HCEC 1CT (cell line): ENCODE measurements at places on chromosomes 2 and 18.

DNA sequence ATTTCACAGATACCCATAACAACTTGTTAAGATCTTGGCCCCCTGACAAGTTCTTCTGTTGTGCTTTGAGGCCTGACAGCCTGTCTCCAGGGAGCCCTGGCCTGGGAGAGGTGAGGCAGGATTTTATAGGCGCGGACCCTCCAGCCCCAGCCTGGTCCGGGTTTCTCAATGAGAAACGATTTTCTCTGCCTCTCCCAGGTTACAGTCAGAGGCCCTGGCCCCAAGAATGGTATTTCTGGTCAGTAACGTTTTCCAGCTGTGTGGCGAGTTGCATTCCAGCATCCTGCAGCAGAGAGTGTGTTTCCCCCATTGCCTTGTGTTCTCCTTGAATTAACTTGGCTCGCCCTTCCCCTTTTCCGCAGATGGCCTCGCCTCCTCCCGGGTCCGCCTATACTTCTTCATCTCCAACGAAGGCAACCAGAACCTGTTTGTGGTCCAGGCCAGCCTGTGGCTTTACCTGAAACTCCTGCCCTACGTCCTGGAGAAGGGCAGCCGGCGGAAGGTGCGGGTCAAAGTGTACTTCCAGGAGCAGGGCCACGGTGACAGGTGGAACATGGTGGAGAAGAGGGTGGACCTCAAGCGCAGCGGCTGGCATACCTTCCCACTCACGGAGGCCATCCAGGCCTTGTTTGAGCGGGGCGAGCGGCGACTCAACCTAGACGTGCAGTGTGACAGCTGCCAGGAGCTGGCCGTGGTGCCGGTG lies 3.0 kb downstream of the INHBB start:
- DNase-seq, result no peak

DNA sequence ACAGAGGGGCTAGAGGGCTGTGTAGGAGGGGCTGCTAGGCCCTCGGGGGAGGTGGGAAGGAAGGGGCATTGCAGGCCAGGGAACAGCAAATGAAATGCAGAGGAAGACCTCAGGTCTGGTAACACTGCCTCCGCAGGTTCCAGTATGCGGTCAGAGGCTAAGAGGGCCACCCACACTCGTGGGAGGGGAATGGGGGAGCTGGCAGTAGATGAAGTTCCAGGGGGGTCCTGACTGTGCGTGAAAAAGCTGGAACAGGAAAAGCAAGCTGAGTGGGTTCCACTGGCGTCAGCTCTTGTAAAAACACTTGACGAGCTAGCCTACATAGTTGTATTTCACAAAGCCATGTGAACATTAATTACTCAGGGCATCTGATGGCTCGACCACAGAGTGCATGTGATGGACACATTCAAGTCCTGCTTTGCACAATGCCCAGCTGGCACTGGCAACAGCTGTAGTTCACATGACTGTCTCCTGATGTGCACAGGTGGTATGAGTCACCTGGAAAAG lies 29.0 kb upstream of the PTPN4 start:
- DNase-seq, result no peak

GRCh38 chr2:223727562-223727961 lies 109.8 kb downstream of the AP1S3 start:
- peak; percentile 76 for DNase-seq

DNA sequence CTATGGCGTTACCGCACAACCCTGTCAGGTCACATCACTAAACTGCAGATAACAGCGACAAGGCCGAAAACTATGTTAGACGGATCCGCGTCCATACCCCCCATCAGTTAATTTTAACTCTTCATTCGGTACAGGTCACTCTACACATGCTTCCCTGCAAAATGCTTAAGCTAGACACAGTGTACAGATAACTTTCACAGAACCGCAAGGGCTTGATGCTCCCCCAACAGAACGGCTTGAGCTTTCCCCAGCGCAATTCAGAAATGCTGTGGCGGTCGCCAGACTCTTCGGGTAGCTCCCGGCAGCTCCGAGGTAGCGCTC lies 283 bp upstream of the RBBP8 start:
- no peak for DNase-seq

- DNase-seq, result no peak
Measured at GRCh38 chr2:13401312-13401711, 684.6 kb downstream of the TRIB2 start.

DNA sequence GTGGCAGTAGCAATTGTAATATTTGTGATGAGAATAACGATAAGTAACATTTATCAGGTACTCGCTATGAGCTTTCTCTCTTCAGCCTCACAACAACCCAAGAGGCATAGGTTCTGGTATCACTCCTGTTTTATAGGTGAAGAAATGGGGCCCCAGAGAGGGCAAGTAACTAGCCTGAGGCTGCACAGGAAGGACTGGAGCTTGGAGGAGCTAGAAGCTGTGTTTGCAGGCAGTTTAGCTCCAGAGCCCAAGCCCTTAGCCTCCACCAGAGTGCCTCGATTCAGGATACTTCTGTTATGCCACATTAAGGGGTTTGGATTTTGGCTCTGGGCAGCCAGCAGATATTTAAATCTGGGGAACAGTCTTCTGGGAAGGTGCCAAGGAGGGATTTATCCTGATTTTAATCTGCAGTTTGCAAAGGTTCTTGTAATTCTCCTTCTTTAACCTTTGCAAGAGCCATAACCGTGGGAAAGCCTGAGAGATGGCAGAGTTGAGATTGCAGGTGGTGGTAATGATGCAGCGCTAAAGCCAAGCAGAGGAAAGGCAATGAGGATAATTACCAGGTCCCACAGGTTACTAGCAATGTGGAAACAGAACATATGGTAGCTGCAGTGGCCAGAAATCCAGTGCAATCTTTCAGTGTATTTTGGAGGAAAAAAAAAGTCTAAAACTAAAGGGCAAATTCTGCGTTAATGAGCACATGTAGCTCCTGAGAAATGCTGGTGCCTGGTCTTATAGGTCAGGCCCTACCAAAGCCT lies 9.1 kb downstream of the MOCOS start:
- DNase-seq, result no peak

DNA sequence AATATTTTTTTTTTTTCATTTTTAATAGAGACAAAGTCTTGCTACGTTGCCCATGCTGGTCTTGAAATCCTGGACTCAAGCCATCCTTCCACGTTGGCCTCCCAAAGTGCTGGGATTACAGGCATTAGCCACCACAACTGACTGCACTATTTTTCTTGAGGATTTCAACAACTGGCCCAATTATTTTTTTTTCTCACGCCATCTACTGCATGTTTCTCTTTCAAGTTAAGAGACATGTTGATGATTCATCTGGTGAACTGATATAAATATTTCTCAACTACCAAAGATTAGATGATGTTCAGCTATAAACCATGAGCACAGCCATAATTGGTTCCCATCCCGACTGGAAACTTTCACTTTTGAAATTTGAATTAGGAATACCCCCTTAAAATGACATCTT lies 688.4 kb upstream of the SYT4 start:
- DNase-seq, result no peak

DNA sequence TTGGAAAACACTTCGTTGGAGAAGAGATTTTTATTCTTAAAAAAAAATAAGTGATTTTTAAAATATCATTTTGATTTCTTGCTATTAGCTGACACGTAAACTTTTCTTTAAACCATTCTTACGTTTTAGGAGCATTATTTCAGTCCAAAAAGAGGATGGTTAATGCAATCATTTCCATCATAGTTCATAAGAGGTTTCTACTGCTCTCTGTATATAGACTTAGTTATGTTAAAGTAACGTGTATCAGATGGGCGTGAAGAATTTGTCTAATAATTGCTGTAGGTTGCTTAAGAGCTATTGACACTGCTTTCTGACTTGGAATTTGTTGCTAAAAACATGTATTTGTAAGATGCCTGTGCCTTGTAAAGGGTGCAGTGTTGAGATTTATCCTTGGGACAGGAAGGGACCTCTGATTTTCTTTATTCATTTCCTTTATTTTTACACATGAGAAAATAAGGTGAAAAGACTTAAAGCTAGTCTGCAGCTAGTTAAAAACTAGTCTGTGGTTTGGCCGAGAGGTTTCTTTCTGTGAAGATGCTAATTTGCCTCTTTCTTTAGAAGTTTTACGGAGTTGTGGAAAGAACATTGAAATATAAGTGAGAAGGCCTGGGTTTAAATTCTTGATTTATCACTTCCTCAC lies 2.9 kb downstream of the ANKRD12 start:
- DNase-seq, result peak; percentile 6

DNA sequence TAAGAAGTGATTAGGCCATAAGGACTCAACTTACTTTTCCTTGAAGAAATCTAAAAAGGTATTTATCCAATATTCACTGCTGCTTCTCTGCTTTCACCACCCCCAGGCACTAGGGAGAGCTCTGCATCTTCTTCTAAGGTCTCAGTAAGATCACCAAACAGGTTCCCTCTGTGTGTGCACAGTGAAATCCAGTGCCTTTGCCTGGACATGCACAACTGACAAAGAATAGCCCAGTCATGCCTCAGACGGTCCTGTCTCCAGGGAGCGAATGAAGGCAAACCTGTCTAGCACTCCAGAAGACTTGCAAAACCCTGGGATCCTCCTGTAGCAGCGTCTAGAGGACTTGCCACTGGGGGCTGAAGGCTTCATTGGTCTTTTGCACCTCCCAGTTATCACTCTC lies 344.5 kb upstream of the LRATD1 start:
- DNase-seq, result no peak

- DNase-seq, result no peak
Measured at GRCh38 chr2:235283246-235283645, 210.6 kb upstream of the AGAP1 start.

DNA sequence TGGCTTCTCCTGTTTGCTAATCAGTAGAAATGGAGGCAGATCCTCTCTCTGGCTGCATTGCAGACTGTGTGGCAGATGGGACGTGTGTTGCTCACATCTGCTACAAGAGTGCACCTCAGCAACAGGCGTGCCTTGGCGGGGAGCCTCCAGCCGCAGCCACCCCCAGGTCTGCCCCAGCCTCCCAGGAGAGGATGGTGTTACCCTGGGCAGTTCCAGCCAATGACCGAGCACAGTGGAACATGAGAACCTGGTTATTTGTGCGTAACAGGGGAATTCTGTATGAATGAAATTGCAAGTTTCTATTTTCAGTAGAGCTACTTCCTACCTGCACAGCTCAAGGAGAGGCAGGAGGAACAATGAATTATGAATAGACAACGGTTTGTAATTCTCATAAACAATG lies 130.6 kb upstream of the CBLN2 start:
- no peak for DNase-seq

DNA sequence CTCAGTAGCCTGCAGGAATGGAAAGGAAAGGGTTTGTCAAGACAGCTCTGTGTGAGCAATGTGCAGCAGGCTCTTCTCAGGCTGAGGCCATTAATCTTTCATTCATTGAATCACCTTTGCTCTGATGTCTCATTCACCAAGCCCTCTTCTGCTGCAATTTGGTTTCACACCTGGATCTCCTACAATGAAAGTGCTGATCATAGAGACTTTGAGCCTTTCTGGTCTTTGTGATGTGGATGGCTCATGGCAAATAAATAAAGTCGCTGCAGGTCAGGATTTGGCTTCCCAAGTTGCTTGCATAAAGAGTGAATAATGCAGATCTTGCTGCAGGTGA lies 95.8 kb upstream of the SPRED2 start:
- no peak for DNase-seq

- no peak for DNase-seq
Measured at GRCh38 chr18:43846299-43846698, 569.0 kb upstream of the SYT4 start.

DNA sequence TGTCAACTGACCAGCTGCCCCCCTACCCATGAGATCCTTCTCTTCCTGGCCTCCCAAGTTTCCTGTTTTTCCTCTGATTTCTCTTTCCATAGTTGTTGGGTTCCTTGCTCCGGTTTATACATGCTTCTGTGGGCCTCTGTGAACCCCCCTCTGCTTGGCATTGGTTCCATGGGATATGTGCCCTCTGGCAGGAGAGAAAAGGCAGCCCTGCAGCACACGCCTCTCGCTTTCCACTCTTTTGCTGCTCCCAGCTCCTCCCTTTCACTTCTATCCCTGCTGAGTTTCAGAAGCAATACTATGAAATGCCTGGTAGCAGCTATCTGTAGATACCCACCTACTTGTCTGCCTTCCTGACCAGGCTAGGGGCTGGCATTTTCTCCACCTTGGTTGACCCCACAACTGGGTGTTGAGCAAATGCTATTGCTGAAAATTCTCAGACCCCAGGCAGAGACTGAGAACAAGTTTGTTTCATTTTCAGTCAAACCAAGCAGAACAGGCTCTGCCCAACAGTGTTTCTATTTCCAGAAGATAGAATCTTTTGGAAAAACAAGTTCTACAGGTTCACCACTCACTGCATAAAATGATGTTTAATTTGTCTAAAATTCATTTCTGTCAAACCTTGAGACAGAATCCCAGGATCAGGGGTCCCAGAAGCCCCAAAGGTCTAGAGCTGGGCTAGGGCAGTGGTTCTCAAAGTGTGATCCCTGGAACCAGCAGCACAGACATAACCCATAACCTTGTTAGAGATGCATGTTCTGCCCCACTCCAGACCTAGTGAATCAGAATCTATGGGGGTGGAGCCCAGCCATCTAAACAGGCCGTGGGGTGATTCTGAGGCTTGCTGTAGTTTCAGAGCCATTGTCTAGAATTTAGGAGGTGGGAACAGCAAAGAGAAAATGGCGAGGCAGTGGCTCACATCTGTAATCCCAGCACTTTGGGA lies 13.4 kb downstream of the CAPG start:
- DNase-seq, result no peak

DNA sequence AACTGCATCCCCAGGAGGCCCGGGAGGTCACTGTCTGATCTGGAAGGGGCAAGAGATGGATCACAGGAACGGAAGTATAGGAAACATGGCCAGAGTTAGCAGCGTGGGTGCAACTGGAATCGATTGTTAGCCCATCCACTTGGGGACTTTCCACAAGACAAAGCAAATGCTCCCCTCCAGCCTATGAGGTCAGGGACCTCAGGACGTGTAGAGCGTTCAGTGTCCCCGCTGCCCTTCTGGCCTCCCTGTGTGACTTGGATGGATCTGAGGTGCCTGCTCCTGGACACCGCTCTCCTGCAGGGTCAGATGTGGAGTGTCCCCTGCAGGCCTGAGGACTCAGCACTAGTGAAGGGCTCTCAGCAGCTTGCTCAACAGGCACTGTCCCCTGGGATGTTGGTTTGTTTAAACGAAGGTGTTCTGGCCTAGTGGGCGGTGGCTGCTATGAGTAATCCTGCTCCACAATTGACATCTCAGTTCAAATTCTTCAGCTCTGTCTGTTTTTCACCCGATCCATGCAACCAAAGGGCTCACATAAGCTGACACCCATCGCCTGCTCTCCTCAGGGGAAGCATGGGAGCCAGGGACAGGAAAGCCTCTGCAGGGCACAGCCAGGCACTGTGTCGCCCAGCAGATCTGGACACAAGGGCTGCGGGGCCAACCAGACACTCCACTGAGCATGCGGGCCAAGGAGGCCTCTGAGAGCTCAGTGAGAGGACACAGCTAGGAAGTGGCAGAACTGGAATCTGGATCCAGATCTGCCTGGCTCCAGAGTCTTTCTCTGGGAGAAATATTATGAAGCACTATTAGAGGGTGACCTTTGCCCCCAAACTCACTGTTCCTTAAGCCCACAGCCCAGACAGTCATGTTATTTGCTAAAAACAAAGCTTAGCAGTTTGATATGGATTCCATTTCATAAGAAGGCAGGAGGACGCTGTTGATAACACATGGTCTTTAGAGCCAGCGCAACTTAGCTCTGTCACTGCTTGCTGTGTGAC lies 78.5 kb downstream of the RHOB start:
- DNase-seq, result no peak
